ENCODE measurements at places on chromosomes 5 and 9. TPM values are rescaled to one million over a fixed set of nuclear protein-coding genes. Genes with fewer than 3 reads are reported as not detected.

Gene MYOT
- total RNA-seq: 5.4 TPM

Gene TMOD1
- 4.6 TPM for total RNA-seq

DNA sequence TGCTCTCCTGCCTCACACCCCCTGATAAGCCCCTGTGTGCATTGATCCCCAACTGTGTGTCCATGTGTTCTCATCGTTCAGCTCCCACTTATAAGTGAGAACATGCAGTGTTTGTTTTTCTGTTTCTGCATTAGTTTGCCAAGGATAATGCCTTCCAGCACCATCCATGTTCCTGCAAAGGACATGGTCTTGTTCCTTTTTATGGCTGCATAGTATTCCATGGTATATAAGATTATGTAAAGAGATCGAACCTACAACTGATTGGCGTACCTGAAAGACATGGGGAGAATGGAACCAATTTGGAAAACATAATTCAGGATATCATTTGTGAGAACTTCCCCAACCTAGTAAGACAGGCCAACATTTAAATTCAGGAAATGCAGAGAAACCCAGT, 32.4 kb downstream of the ANKRD33B start:
- no peak for DNase-seq

Gene SH3PXD2B
- 39.3 TPM for total RNA-seq

Gene SLC34A1
- not detected for total RNA-seq

DNA sequence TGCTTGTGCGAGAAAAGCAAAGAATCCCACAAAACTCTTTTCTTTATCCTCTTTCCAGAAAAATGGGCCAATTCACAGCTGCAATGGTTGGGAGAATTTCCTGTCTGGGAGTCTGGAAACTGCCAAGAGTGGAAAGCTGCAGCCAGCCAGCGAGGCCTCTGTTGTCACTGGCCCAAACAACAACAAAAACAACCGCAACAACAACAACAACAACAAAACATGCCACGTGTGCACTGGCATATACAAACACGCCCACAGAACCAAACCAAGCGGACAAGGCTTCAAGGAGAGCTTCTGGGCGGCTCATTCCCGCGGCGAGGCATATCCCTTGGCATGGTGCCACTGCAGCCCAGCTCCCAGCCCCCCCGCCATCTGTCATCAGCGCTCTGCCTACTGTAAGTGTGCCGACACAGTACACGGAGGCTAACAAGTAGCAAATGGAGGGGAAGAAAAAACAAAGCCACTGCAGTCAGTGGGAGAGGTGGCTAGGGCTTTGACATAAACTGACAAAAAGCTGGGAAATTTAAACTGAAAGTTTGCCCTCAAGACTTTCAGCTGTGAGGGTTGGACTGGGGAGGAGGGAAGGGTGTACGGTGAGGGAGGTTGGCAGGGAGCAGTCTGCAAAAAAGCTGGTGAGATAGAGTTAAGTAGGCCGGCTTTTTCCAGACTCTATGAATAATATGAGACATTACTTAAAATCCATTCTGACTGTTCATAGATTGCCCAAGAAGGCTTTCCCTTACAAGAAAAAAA, 165.0 kb upstream of the ZNF462 start:
- DNase-seq: peak; percentile 88

GRCh38 chr9:77977210-77977611, 54.4 kb downstream of the GNAQ start:
- peak; percentile 76 for DNase-seq

GRCh38 chr9:70574151-70574837, 159.8 kb upstream of the KLF9 start:
- no peak for DNase-seq

- no peak for DNase-seq
Observed at GRCh38 chr9:7859701-7860334, 60.2 kb upstream of the DMAC1 start.

DNA sequence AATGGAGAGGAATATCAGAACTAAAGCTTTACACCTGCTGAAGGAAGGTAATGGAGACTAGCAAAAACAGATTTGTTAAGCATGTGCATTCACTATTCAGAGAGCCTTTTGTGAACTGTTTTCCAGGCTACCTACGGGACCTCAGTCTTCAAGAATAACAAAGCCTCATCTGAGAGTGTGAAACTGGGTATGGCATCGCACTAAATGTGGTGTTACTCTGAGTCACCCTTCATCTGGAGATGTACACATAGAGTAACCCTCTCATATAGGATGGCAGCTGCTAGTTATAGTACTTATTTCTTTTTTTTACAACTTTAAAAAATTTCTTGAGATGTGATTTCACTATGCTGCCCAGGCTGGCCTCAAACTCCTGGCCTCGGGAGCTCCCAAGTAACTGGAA, 306.8 kb downstream of the ZNF608 start:
- no peak for DNase-seq

GRCh38 chr5:31847354-31847753, 208.4 kb downstream of the PDZD2 start:
- no peak for DNase-seq

Gene CA9
- 670 TPM for total RNA-seq

GRCh38 chr5:169171515-169171914, 129.4 kb downstream of the SLIT3 start:
- DNase-seq: no peak

DNA sequence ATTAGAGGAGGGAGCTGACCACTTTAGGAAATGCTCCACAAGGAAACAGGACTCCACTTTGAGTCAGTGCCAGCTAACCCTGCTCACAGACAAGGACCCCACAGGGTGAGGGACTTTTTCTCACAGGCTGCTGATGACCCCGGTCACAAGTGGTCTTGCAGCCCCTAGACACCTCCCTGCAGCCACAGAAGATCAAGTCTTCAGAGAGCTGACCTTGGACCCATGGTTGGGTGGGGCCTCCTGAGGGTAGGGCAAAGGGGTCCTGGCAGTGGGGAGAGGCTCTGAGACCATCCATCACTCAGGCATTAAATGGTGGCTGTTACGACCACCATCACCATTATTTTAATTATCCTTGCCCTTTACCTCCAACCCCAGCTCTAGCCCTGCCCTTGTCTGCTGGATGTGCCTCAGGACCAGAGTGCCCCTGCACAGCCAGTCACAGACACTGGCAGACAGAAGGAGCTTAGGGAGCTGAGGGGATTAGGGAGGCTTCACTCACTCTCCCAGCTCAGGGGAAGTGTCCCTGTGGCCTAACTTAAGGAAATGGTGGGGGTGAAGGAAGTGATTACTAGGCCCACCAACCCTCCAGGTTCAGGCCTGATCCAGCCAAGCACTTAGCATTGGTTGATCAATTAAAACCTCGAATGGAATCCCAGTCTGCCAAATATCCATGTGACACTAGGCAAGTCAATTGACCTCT, 1.6 kb downstream of the ACSL6 start:
- DNase-seq: no peak

Gene GPX3
- 387 TPM for total RNA-seq

DNA sequence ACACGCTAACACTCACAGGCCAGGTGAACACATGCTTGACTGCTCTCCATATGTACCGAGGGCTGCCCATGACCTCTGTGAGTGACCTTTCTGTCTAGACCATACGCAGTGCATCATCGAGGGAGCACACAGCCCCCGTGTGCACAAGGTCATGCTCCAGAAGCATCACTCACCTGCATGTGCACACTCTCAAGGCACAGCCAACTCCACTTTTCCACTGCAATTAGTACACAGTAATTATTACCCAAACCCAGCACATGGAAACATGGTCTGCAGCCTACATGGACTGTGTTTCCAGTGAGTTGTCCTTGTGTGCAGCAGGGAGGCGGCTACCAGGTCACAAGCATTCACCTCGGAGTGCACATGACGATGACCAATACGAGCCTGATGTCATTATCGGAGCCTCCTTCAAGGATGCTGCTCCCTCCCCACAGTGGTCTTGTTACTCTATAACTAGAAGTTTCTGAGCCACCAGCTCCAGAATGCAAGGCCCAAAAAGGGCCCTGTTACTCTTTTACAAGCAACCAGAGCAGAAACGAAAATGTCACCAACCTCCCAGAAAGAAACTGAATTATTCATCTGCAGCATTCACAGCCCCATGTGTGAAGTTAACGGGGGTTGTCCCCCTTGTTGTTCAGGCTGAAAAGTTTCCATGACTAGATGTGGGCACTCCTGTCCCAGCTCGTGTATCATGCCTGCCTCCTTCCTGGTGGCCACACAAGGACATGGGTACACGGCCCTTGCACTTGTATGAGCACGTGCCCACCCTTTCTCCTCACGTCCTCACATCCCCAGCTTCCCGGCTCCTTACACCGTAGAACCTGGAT, 31.2 kb downstream of the SEMA4D start:
- DNase-seq: no peak

GRCh38 chr5:135901633-135902032, 6.0 kb upstream of the IL9 start:
- DNase-seq: no peak

GRCh38 chr5:10857338-10857733, 96.3 kb upstream of the DAP start:
- no peak for DNase-seq

Gene PCA3
- total RNA-seq: not detected

DNA sequence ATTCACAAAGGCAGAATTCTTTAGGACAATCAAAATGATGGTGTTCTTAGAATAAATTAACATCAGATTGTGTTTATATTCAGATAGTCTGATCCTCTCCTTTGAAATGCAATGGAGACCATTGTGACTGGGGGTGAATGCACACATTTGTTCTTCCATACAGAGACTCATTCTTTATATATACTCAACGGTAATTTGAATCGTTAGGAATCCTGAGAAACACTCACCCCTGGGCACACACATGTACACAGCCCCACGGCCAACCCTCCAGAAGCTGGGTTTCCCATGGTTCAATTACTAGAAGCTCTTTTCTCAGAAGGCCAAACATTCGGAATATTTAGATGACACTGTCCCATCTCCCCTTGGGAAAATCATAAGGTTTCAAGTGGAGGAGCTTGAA, 57.5 kb upstream of the EPB41L4B start:
- no peak for DNase-seq

Gene RANBP17
- total RNA-seq: 17.0 TPM

- DNase-seq: no peak
Observed at GRCh38 chr5:68191083-68191791, 24.3 kb upstream of the PIK3R1 start.

- DNase-seq: no peak
Observed at GRCh38 chr5:109928046-109928445, 238.3 kb downstream of the MAN2A1 start.

Gene SH3TC2
- total RNA-seq: not detected

DNA sequence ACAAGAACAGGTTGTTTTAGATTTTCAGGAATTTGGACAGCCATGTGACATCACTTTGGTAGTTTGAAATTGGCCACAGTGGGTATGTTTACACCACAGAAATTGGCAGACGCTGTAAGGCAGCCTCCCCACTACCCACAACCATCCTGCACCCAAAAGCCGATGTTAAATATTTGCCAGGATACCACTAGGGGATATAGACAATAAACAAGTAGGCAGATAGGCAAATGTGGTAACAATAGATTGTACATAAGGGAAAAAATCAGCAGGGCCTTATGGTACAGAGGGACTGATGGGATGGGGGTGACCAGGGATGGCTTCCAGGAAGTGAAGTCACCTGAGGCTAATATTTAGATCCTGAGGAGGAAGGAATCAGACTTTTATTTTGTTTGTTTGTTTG, 31.1 kb upstream of the DUSP1 start:
- DNase-seq: no peak

Gene PCDHB15
- 0.58 TPM for total RNA-seq

- no peak for DNase-seq
Observed at GRCh38 chr9:113660196-113660595, 196.7 kb downstream of the RGS3 start.

Gene CBY3
- total RNA-seq: not detected

DNA sequence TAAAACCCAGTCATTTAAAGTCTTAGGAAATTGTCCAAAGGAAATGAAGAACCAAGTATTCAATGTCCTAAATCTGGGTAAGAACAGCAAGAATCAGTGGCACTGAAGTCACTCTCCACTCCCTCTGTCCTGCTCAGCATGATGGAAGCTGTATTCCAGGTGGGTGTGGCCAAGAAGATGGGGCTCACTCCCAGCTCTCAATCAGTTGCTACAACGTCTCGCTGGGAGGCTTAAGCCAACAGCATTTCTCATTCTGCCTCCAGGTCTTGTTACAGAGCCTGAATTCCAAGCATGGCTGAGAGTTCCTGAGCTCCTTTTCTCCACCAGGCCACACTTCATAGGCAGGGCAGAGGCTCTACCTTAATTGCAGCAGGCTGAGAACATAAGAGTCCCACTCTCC, 41.2 kb upstream of the TRIO start:
- no peak for DNase-seq

Gene EPB41L4B
- 27.5 TPM for total RNA-seq

GRCh38 chr9:127523312-127523851, 72.1 kb downstream of the LRSAM1 start:
- DNase-seq: no peak

Gene ENTPD8
- 5.9 TPM for total RNA-seq

Gene SCAI
- total RNA-seq: 5.1 TPM

DNA sequence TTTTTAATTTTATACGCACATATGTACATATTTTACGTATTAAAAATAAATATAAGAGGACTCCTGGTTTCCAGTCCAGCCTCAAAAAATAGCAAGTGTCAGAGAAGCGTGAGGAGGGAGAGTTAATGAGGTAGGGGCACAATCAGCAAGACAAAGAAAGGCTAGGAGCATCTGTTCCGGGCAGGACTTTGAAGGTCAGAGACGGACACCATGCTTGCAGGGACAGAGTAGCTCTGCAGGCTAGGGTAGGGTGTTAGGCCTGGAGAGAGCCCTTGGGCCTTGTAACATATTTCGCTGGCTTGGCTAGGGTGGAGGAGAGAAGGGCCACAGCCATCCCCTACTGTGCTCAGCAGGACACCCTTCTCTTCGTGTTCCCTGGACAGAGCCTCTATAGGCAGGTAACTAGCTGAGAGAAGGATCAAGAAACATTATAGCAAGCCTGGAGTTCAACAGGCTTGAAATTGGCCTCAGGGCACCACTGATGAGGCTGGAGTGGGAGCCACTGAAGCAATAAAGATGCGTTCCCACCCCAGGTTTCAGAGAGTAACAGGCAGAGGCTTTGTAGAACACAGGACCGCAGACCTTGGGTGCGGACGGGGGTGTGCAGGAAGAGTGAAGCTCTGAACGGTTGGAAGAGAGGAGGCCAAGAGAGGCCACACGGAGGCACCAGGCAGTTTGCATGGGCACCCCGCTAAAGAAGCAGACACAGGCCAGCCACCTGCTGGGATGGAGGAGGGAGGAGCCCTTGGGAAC, 9.7 kb upstream of the IPPK start:
- no peak for DNase-seq

- DNase-seq: no peak
Observed at GRCh38 chr5:130055572-130055971, 151.3 kb downstream of the CHSY3 start.

GRCh38 chr5:135205632-135206349, 171.8 kb upstream of the PITX1 start:
- DNase-seq: no peak

Gene STC2
- 0.89 TPM for total RNA-seq

- DNase-seq: no peak
Observed at GRCh38 chr5:169164481-169164925, 136.4 kb downstream of the SLIT3 start.

- DNase-seq: no peak
Observed at GRCh38 chr9:76521906-76522305, 62.9 kb downstream of the GCNT1 start.
